ENCODE measurements at places on chromosomes 12 and 14.

DNA sequence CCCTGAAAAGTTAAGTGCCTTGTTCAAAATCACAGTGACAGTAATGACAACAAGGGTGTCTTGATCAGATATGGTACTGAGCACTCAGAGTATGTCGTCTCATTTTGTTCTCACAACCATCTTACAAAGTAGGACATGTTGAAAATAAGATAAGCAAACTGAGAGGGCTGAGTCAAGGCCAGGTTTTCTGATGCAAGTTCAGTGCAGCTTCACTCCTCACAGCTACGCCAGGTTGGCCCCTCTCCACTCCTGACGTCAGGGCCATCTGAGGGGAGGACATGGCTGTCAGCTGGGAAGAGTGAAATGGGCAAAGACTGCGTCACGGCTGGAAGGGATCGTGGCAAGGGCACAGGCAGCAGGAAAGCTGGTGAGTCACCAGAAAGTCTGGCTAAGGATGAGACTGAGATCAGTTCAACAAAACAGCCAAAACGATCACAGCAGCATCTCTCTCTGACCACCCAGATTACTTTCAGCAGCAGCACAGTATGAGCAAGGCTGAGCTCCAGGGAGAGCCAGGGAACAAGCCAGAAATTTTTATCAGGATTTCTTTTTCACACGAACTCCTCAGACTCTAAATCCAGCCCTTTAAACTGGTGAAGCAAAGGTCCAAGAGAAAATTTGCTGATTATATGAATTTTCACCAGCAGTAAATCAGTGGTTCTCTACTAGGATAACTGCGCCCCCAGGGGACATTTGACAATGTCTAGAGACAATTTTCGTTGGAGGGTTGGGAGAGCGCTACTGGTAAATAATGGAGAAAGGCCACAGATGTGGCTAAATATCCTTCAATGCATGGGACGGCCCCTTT lies 297.9 kb upstream of the AMIGO2 start:
- DNase-seq = no peak

DNA sequence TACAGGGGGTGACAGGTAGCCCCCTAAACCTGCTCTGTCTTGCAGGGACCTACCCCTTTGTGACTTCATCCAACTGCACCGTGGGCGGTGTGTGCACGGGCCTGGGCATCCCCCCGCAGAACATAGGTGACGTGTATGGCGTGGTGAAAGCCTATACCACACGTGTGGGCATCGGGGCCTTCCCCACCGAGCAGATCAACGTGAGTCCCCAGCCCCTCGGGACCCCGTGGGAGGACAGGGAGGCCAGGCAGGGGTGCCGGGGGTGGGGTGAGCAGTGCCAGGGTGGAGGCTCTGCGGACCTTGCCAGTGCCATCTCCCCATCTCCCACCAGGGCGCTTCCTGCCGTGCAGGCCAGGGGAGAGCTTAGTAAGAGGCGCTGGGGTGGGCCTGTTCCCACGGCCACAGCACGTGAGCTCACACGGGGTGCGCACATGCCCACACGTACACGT lies 11.1 kb upstream of the SIVA1 start:
- DNase-seq = no peak

DNA sequence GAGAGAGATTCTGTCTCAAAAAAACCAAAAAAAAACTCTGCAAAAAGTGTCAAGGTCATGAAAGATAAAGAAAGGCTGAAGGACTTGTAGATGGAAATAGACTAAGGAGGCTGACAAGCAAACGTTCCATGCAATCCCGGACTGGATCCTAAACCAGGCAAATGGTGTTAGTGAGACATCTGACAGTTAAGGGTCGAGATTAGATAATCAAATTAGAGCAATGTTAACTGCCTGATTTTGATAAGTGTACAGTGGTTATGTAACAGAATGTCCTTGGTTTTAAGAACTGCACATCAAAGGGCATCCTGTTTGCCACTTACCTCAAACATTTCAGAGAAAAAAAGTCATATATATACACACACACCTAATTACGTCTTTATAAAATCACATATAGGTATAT lies 3.5 kb upstream of the RAN start:
- no peak for DNase-seq

DNA sequence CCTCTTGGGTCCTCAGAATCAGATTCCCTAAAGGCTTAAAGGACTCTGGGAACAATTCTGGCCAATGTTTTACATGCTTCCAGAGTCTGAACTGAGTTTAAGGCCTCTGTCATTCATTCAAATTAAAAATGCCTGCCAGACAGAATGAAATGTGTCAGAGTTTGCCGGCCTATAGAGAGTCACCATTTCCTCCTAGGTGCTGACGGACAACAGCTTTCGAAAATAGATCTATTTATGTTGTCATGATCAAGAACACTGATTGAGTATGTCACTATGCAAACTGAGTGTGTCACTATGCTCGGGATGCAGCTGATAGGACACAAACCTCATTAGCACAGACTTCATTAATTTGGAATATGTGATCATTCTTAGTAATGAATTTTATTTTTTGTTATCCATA lies 151.4 kb upstream of the TMCC3 start:
- no peak for DNase-seq

DNA sequence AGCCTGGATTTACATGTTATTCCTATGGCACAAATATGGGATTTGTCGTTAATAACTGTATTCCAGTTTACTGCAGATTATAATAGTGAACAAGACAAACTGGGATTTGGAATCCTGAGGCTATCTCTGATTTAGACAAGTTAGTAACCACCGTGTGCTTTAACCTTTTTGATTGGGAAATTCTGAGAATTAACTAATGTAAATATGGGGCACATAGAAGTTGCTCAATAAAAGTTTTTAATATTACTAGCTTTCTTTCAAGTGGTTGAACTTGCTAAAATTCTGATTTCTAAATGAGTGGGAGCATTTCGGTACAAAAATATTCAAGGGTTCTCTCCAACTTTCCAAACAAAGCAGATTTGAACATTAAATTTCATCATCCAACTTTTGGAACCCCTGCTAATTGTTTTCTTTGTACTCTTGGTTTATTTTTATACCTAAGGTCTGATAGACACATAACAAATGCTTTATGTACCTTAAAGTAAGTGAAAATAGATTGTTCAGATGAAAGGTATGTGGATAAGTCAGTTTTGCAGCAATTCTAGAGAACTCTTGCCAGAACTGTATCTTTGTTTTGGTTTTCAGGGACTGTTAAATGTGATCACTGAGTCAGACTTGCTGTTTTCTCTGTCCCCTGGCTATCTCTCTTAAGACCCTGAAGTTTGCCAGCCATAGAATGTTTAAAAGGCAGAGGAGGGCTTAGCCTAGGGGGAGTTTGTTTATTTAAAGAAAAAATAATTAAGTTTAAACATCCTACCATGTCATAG lies 57.5 kb downstream of the FRS2 start:
- no peak for DNase-seq

DNA sequence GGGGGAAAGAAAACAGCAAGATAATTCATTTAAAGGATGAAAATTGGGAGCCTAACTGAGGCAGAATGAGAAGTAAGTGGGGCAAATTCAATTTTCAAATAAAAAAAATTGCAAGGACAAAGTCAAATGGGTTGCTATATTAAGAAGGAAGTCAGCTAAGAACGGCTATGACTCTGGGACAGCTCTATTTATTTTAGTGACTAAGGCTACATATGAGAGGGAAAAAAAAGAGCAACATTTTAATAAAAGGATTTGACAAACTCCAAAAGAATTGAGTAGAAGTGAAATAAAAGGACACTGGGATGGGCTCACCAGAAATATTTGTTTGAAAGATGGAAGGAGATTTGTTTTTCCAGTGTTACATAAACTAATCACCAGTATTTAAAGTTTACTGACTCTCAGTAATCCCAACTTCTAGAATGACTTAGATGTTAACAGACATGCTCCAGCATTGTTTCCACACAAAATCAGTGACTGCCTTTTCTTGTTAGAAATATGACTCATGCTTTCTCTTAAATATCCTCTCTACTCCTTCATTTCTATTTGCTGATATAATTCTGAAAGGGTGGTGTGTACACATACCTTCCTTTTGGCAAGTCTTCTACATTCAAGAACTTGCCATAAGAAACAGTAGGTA lies 198.5 kb downstream of the SLC25A21 start:
- no peak for DNase-seq

DNA sequence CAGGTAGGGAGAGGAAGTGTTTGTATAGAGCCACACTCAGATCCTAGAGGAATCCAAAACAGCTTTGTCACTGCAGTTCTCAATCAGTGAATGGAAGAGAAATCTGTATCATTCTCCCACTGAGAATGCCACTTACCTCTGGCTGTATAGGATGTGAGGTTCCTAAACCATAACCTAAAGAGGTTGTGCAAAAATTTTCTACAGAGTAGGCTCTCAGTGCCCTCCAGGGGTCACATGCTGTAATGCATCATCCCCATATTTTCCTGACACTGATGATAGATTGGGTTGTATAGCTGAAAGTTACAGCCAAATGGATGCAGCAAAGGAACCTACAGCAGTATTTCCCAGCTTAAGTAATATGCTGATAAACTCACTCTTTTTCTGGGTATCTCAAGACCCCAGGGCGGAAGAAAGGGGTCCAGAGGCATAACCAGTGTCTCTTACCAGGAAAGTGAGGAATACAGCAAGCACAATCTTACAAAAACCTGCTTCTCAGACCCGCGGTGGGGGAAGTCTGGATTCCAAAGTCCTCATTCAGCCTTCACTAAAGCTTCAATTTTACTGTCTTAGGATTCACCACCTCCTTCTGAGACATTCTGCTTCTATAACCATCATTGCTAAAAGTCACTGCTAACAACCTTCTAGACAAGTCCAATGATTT lies 3.8 kb downstream of the BCDIN3D start:
- peak; percentile 14 for DNase-seq

GRCh38 chr12:75361408-75361807 lies 26.9 kb downstream of the GLIPR1L1 start:
- no peak for DNase-seq

DNA sequence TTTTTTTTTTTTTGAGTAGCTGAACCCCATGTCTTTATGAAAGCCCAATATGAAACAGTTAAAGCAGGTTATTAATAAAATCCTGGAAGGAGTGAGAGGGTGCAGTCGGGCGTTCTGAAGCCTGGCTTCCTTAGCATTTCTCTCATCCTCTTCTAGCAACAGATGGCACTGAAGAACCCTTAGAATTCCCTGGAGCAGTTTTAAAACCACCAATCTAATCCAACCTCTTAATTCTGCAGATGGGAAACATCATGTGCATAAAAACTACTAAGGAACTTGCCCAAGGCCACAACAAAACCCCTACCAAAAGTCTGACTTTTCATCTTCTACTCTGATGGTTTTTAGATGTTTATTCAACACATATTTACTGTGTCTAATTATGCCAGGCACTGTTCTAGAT lies 25.2 kb downstream of the PRDM4 start:
- DNase-seq = no peak

DNA sequence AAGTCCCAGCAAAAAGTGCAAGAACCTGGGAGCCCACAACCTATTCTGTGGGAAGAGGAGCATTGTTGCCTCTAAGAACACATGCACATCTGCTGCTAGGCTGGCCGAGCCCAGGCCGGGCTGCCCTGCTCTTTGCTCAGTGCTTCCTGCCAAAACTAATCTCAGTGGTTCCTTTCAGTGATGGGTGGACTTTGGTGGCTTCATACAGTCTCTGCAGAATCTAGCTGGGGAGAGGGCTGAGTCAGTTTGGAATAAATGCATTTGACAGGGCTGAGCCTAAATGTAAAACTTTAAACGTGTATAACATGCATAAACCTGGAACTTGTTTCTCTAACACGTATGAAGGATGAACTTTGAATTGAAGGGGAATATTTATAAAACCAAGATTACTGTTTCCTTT lies 44.6 kb downstream of the CCDC177 start:
- DNase-seq = no peak

- no peak for DNase-seq
Observed at GRCh38 chr14:44652640-44653039, 145.6 kb upstream of the FSCB start.

All from stimulated activated CD4-positive, alpha-beta T cell treated with anti-CD3 and anti-CD28 coated beads, Interleukin-12 subunit alpha, Interleukin-12 subunit beta, amount 100 ng/mL, for 24 hours (primary cell).